ENCODE measurements at places on chromosomes 16 and 17.

DNA sequence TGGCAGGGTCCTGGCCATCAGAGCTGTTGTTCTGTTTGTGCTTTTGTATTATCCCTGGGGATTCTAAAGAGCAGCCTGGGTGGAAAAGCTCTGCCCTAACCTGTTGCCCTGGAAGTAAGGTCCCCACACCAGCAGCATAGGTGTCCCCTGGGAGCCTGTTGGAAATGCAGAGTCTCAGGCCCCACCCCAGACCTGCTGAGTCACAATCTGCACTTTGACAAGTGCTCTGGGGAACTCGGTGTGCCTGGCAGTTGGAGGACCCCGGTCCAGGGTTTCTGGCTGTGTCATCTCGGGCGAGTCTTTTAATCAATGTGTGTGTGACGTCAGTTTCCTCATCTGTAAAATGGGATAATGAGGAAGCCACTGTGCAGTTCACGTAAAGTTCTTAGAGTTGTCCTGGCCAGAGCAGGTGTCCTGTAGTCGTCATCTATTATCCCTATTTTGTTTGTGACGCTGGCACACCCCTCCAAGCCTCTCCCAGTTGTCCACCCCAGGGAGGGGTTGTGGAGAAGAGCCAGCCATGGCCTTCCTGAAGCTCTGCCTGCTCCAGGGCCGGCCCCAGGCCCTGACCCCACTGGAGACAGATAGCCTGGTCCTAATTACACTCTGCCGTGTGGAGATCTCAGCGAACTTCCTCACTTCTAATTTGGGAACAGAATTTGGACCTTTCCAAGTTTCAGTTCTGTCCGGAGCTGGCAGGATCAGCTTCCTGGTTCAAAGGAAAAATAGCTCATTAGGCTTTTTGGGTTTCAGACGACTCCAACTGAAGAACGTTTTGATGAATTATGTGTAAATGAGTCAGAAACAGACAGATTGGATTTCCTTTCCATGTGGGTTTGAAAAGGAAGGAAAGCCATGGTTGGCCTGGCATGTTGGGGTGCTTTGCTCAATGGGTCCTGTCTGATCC is 295.7 kb upstream of the FOXF1 start:
- no peak for DNase-seq

GRCh38 chr17:39380144-39380543 is 21.3 kb downstream of the FBXL20 start:
- DNase-seq: no peak

DNA sequence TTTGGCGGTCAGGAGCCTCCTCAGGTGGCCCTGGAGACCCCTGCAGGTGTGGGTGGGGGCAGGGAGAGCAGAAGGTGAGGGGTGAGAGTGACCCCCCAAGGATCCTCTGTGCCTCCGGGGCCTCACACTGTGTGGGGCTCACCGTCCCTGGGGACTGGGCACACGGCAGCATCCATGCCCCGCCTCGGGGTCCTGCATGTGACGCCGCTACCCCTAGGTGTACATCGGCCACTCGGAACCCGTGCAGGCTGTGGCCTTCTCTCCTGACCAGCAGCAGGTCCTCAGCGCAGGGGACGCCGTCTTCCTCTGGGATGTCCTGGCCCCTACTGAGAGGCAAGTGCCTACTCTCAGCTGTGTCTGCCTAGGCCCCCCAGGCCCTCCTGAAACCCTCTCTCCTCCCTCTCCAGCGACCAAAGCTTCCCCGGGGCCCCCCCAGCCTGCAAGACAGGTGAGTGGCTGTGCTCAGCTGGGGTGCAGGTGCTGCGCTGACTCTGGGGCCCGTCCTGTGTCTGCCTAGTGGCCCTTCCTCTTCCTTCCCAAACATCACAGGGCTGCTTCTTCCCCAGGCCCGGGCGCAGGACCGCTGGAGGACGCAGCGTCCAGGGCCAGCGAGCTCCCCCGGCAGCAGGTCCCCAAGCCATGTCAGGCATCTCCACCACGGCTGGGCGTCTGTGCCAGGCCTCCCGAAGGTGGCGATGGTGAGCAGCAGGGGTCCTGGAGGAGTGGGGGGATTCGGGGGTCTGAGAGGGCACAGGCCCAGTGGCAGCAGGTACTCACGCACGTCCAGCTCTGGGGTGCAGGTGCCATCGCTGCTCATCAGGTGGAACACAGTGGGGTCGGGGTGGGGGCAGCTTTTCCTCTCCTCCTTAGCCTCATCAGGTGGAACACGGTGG is 9.0 kb upstream of the RHOT2 start:
- no peak for DNase-seq

DNA sequence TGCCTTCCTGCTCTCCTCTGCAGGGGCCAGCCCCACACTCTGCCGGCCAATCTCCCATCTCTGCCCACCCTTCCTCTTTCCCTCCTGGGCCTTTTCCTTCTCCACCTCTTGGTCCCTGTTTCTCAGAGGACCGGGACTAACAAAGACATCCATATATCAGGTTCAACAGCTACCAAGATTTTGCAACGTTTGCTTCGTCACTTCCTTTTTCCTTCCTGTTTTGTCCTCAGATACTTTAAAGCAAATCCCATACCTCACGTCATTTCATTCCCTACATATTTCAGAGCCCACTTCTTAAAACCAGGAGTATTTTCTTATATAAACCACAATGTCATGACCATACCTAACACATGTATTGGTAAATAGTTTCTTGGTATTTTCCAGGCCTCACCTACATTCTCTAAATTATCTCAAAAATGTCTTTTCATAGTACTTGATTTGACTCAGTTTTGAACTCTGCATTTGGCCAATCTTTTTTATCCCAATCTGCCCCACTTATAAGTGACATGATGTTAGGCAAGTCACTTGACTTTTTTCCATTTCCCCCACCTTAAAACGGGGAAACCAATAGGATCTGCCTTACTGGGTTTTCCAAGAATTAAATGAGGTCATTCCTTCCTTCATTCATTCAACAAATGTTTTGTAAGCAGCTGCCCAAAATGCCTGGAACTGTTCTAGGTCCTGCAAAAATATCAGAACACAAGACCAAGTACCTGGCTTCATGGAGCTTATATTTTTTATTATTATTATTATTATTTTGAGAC is 7.2 kb upstream of the USP10 start:
- DNase-seq: no peak

DNA sequence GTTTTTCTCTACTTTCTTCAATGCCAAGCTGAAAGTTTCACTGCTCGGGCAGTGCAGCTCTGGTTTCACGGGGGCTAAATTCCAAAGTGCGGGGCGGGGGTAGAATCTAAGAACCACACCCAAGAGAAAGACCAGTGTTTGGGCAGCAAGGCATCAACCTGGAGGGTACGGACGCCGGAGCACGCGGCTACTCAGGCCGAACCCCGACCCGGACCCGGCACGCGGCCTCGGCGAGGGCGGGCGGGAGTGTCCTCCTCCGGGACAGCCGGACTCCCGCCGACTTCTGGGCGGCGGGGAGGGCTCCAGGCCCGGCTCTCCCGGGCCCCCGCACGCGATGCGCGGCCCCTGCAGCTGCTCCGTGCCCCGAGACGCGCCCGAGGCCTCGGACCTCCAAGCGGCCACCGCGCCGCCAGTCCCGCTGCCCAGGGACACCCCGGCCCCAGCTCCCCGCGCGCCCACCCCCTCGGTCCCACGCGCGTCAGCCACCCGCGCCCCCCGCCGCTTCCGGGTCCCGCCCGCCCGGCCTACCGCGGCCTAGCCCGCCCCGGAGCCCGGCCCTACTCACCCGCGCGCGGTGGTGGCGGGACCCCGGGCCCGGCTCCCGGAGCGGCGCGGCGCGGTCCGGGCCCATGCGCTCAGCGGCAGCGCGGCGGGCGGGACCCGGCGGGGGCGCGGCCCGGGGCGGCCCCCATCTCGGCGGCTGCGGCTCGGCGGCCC is 561 bp downstream of the AXIN1 start:
- no peak for DNase-seq

- DNase-seq: no peak
Measured at GRCh38 chr17:1181753-1182137, 2.0 kb upstream of the ABR start.

GRCh38 chr17:66859353-66859752 is 24.4 kb downstream of the CACNG5 start:
- no peak for DNase-seq

DNA sequence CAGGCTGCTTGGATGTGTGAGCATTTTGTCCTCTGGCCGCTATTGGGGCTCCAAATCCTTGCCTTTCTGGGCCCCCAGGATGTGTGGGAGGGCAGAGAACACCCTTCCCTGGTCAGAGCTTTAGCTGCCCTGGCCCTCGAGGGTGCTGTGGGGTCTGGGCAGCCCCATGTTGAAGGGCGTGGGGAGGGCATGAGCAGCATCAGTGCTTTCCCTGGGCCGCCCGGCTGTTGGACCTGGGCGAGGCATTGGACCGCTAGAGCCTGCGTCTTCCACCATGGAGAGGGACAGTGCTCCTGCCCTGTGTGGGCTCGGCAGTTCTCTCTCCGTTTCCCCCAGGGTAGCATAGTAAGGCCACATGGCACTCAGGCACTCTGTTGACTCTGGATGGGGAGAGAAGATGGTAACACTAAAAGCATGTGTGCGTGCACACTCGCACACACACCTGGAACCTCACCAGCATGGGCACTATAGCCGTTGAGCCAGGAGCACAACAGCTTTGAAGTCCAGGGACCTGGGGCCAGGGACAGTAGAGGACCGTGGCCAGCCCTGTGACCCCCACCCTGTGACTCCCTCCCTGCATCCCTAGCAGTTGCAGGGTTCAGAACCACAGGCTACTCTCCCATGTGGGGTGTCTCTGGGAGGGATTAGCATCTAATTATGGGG is 6.6 kb downstream of the ADAD2 start:
- DNase-seq: no peak
